Naive thymus-derived CD8-positive, alpha-beta T cell (primary cell): ENCODE measurements at places on chromosomes 5 and 9.

DNA sequence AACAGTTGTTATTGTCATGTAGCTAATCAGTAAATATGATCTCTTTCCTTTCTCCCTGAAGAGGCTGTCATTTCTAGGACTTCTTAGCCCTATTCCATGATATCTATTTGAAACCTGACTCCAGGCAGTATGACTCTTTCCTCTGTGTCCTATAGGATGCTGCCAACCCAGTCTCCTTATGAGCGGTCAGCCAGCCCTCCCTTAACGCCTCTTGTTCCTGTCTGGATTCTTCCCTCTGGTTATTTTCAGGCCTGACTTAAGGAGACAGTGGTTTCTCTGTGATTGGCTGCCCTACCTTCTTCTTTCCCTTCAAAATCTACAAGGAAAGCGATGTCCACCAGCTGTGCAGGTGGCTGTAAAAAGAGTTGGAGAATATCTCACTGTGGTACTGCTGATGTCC is 19.4 kb upstream of the C5orf63 start:
- no peak for DNase-seq

DNA sequence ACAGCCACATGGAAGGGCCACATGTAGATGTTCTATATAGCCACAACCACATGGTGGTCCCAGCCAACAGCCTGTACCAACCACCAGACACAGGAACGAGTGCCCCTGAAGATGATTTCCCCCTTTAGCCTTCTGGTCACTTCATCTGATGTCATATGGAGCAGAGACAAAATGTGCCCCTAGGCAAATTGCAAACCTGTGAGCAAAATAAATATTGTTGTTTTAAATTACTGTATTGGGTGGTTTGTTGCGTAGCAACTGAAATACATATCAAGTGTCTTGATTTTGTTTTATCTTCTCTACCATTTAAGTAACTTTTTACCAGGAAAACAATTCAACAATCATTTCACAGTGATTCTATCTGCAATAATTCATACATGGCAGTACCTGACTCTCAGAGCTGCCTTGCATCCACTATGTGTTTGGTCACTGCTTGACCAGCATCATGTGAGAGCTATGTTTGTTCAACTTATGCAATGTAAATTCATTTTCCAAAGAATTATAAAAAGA is 142.5 kb upstream of the VLDLR start:
- no peak for DNase-seq

DNA sequence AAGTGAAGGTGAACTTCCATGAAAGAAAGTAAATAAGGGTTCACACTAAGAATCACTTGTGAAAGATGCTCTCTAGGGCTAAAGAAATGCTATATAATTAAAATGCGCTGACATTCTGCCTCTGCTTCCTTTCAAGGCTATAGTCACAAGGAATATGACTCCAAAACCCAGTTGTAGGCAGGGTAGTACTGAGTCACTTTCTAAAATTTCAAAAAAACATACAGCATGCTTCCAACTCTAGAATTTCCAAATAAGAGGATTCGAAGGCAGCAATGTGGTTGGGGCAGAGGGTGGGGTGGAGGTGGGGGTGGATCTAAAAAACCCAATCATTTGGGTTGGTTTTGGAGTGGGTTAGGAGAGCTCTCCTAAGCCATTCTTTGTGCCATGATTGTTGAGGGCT is 84.6 kb downstream of the HMHB1 start:
- no peak for DNase-seq

- no peak for DNase-seq
Measured at GRCh38 chr9:12314589-12314988, 378.6 kb upstream of the TYRP1 start.

- DNase-seq, result no peak
Measured at GRCh38 chr5:97554977-97555643, 372.1 kb upstream of the RIOK2 start.

GRCh38 chr9:124594225-124594624 is 87.0 kb upstream of the NR5A1 start:
- no peak for DNase-seq

- no peak for DNase-seq
Measured at GRCh38 chr9:99345942-99346341, 123.9 kb downstream of the SEC61B start.

- DNase-seq, result no peak
Measured at GRCh38 chr5:35487233-35488025, 130.2 kb upstream of the SPEF2 start.

DNA sequence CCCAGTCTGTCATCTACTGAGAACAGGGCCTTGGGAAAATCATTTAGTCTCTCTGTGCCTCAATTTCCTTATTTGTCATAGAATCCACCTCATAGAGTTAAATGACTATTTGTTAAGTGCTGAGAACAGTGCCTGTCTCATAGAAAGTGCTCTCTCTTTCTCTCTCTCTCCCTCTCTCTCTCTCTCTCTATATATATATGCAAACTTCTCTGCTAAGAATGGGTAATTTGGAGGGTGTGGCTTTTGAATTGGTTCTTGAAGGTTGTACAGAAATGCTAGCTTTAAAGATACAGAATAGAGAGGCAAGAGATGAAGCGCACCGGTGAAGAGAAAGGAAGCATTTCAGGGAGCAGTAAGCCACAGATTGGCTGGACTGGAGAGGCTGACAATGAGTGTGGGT is 197.4 kb downstream of the FBN2 start:
- no peak for DNase-seq

- DNase-seq, result no peak
Measured at GRCh38 chr9:31390403-31391025, 993.9 kb upstream of the ACO1 start.

DNA sequence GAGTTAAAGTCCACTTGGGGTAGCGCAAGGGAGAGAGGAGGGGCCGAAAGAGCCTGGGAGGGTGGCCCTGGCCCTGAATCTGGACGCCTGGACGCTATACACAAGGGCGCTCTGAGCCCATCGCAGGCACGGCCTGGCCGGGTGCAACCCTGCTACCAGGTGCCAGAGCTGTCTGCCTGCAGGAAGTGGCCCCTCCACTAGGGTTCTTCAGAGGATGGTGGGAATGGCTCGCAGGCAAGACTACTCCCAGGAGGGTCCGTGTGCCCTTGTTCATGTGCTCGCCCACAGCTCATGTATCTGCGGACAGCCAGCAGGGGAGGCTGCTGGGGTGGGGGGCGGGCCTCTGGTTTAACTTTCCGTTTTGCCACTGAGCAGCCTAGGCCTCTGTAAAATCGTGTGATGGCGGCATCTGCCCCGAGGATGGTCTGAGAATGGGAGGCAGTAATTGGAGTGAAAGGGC is 1.4 kb upstream of the NKD2 start:
- DNase-seq, result no peak

DNA sequence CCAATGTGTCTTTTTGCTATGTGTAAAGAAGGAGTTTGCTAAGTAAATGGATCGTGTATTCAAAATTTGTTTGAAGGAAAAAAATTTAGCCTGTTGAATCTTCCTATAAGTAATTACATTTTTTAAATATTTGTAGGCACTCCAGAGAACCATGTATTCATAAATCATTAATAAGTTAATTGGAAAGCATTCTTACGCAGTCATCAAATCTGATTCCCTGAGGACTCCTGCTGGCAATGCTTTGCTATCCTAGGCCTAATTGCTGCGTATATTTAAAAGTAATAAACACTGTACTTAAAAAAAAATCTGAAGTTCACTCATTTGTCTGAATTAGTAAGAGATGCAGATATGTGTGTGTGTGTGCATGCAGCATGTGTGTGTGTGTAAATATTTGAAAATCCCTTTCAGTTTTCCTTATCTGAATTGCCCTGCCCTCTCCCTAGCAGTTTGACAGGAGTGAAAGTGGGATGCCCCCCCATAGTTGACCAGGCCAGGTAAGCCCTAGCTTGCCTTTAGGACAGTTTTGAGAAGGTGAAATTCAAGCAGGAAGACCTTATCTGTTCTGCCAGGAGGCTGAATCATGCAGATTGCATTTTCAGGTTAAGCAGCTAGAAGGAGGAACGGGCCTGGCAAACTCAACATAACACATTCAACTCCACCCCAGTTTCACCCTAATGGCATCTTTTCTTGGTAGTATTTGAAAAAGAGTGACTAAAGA is 81.2 kb upstream of the DNAH5 start:
- no peak for DNase-seq

DNA sequence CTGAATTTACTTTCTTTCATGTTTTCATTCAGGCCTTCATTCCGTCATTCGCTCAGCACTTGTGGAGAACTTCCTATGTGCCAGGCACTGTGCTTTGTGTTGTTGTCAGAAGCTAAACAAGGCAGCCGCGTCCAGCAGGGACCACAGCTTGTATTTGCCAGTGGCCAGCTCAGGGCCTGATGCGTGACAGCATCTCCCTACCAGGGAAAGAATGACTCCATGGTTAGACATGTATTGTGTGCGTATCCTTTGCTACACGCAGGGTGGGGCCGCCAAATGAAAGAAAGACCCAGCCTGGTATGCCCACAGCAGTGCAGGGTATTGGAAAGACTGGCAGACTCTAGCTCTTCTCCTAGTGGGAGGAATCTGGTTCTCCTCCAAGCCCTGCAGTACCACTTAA is 4.7 kb upstream of the COL27A1 start:
- no peak for DNase-seq

- DNase-seq, result no peak
Measured at GRCh38 chr9:32524892-32525708, 896 bp downstream of the RIGI start.

GRCh38 chr5:40841068-40841805 is at the start of gene CARD6:
CARD6 (plus strand) TSS chr5:40841367; CDS start chr5:40841383, 16 bp downstream.
- DNase-seq, result no peak

GRCh38 chr9:35277628-35278359 is 116.0 kb downstream of the UNC13B start:
- no peak for DNase-seq

GRCh38 chr5:168802337-168802736 is 223.2 kb upstream of the PANK3 start:
- DNase-seq, result no peak

GRCh38 chr5:53877243-53877642 is 316.8 kb downstream of the NDUFS4 start:
- DNase-seq, result no peak

- DNase-seq, result no peak
Measured at GRCh38 chr9:124372038-124372437, 43.2 kb downstream of the PSMB7 start.

GRCh38 chr9:130327070-130327780 is 61.7 kb downstream of the HMCN2 start:
- DNase-seq, result no peak

DNA sequence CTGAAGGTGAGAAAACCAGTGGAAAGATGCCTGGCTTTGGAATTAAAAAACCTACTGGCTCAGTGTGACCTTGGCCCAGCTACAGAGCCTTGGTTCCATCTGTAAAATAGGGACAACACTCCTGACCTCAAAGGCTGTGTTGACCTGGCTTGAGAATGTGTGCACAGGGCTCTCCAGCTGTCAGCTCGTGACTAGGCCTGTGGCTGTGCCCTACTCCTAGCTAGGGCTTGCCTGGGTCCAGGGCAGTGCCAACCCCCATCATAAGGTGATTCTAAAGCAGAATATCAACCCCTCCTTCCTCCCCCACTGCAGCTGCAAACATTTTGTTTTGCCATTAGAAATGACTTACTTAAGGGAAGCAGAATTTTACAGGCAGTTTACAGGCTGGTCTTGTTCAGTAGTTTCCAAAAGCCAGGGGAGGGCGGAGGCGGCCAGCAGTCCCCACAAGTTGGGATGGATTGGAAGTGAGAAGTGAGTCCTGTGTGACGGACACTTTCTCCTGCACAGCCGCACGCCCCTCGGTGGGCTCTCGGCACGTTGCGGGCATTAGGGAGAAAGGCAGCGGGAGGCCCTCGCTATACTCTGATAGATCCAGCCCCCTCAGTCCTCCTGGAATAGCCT is 7.3 kb downstream of the PITX1 start:
- no peak for DNase-seq

DNA sequence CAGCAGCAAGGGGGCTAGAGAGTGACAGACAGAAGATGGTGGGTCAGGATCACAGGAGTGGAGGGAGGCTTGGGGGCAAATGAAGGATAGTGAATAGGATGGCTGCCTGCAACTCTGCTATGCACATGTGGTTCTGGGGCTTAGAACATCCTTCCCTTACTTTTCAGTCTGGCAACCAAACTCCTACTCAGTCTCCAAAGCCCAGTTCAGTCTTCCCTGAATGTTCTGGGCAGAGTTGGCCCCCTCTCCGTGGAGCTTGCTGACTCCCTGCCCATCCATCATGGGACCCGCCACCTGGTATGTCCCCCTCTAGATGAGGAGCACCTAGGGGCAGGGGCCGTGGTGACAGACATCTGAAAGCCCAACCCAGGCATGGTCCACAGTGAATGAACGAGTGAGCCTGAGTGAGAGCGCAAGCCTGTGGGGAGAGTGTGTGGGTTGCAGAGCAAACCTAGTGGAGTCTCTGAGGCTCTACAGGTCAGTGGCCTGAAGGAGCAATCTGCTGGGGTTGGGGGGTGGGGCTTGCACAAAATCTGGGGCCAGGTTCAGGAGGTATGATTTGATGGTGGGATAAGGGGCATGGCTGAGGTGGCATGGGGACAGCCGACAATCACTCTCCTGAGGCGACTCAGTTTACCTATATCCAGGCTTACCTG is 180.6 kb downstream of the FGF18 start:
- no peak for DNase-seq

GRCh38 chr5:58680503-58680902 is 97.6 kb downstream of the RAB3C start:
- DNase-seq, result no peak

GRCh38 chr5:157710882-157711281 is 20.3 kb upstream of the THG1L start:
- DNase-seq, result no peak

- no peak for DNase-seq
Measured at GRCh38 chr5:79186021-79186420, 49.9 kb upstream of the JMY start.

- no peak for DNase-seq
Measured at GRCh38 chr9:100554935-100555401, 22.9 kb upstream of the CAVIN4 start.

GRCh38 chr5:139710319-139711066 is 62.3 kb downstream of the CXXC5 start:
- DNase-seq, result peak; percentile 72

DNA sequence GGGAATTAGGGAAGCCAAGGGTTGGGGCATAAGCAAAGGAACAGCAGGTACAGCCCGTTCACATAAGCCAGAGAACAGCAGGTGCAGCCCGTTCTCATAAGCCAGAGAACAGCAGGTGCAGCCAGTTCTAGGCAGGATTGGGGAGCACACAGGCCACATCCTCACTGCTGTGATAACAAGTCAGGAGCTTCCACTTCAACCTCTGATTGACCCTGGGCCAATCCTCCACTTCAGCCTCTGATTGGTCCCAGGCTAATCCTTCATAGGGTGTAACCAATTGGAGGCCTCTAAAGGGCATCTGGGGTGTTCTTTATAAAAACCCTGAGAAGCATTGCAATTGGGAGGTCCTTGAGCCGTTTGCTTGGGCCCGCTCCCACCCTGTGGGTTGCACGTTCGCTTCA is 27.5 kb downstream of the CEL start:
- DNase-seq, result no peak

- no peak for DNase-seq
Measured at GRCh38 chr5:9898319-9898718, 268.2 kb upstream of the TAS2R1 start.
